RKO (cell line): ENCODE measurements at places on chromosomes 11 and 22.

DNA sequence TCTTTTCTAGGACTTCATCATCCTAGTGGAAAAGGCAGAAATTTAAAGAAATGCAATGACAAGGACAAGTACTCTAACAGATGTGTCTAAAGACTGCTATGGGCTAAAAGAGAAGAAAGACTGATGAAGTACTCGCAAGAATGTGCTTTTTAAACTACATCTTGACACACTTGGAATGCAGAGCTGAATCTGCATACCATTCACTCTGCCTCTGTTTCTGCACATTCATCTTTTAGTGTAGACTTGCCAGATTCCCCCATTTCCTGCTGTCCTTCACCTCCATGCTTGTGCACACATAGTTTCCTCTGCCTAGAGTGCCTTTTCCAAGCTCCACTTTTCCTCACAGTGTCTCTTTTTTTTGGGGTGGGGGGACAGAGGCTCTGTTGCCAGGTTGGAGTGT lies 239.0 kb upstream of the CCDC179 start:
- no peak for DNase-seq

GRCh38 chr22:19275513-19275912 lies 16.0 kb downstream of the CLTCL1 start:
- DNase-seq: no peak

GRCh38 chr22:20885557-20886323 lies 26.9 kb downstream of the SNAP29 start:
- DNase-seq: peak; percentile 74

- DNase-seq: no peak
These were observed 44.5 kb upstream of the PANX1 start for GRCh38 chr11:94084164-94084563.

DNA sequence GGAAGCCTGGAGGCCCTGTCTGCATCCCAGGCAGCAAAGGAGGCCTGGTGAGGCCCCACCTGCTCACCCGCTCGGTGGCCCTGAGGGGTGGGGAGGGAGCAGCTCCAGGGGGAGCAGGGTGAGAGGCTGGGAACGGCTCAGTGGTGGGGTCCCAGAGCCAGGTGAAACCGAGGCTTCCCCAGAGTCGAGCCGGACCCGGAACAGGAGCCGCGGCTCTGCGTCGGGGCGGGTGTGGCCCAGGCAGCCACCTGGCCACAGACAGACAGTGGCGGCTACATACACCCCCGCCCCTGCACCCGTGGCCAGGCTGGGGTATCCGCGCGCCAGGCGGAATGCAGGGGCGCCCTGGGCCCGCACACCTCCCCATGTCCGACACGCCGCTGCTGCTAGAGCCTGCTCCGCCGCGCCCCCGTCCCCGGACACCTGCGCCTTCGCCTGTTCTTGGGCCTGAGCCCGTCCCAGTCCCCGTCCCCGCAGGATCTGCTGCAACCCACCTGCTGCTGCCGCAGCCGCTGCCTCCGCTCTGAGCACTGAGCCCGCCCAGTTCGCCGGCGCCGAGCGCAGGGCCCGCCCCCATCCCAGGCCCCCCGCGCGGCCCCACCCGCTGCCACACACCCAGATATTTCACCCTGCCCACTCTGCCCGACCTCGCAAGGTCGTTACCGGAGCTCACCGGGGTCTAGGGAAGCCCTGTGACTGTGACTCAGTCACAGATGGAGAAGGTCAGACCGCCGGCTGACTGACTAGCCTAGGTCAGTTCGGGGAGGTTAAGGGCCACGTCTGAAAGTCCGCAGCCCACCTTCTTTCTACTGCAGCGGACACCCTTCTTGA lies at the start of gene SLC7A4:
Gene SLC7A4, minus strand, starts transcription at position 525 of the 831 bp plus-strand sequence. CDS start 749 bp downstream, outside the sequence.
- DNase-seq: no peak

DNA sequence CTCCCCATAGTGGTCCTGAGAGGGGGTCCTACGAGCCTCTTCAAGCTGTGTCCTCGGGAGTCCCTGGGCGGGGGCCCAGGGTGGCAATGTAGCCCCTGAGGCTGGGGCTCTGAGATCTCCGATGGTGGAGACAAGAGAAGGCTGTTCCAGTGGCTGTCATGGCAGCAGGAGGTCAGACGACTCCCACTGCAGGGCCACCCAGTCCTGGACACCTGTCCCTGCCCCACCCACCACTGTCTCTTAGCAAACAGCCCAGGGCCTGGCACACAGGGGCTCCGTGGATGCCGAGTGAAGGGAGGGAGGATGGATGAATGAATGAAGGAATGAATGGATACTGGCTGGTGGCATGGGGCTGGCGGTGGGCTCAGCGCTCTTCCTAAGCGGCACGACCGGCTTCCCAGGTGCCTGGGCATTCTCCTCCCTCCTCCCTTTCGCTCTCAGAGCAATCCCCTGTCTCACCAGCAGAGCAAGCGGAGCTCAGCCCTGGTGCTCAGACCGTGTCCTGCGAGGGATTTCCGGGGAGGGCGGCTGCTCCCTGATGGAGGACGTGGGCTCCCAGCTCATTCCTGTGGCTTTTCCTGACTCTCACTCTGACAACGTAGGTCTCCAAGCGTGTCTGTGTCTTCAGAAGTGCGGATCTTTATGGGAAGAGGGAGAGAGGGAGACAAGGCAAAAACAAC lies 1272.6 kb downstream of the BRD1 start:
- DNase-seq: no peak

DNA sequence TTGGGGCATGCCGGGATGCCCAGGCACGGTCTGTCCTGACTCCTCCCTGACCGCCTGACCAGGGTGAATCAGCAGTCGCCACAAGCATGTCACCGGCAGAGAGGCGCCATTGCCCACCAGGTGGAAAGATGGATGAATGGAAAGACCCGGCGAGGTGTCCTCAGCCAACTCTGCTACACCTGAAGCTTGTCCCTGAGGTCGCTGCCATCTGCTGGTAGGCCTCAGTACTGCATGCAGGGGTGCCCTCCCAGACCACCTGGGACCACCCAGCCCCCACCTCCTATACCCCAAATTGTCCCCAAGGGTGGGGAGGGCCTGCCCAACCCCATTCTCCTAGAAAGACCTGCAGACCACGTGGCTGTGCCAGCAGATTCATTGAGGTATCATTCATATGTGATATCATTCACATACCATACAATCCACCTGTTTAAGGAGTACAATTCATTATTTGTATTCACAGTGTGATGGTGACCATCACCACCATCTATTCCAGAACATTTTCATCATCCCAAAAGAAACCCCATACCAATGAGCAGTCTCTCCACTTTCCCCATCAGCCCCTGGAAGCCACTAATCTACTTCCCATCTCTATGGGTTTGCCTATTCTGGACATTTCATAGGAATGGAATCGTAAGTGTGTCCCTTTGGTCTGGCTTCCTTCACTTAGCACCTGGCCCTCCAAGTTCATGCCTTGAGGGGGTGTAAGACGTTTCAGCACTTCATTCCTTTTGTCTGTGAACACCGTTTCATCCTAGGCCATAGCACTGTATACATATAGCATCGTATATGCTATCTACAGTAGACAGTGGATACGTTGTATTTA lies 17.5 kb downstream of the FGF3 start:
- no peak for DNase-seq

- DNase-seq: no peak
These were observed 412.7 kb downstream of the ETS1 start for GRCh38 chr11:128174465-128175291.

- no peak for DNase-seq
These were observed 161.3 kb downstream of the MYO18B start for GRCh38 chr22:25903294-25903693.

DNA sequence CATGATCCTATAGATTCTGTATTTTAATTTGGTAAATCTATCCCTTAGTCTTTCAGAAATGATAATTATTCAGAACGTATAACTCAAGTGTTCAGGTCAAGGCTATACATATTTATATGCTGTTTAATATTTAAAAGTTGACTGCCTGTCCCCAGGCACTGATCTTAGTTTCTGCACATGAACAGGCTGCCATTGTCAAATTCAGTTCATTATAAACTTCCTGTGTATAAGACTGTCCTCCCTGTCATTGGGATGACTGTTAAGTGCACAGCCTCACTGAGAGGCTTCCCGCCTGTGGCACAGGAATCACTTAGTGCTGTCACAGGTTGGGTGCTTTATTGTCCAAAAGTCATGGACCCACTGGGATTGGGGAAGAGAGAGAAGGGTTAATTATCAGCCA lies 92.1 kb upstream of the TTC12 start:
- no peak for DNase-seq

DNA sequence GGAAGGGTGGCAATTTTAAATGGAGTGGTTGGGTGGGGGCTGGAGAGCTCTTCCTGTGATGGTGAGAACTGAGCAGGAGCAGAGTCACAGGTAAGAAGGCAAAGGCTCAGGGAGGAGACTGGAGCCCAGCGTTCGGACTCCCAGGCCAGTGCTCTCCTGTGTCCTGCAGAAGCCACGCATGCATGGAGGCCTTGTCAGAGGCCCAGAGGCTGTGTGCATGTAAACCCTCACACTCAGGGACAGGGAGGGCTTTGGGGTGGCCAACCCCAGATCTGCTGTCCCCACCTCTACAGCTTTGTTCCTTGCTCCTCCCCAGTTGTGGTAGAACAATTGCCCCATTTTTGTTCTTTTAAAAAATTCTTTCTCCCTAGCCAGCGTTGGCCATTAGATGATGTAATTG lies 130.4 kb upstream of the PARVA start:
- no peak for DNase-seq

DNA sequence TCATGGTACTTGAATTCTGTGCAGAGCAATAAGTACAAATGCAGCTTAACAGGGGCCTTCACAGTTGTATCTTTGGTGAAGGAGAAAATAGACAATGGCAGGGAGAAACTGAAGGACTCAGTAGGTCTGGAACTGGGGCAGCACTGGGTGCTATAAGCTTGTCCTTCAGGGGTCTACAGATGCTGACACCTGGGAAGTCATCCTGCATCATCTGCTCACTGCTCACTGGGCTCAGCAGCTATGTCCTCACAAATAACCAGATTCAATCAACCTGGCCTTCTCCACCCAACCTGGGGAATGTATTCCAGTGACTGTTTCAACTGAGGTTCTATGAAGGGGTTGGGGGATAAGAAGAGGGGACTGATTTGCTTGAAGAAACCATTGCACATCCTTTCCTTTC lies 117.0 kb downstream of the ZNF280B start:
- DNase-seq: no peak

DNA sequence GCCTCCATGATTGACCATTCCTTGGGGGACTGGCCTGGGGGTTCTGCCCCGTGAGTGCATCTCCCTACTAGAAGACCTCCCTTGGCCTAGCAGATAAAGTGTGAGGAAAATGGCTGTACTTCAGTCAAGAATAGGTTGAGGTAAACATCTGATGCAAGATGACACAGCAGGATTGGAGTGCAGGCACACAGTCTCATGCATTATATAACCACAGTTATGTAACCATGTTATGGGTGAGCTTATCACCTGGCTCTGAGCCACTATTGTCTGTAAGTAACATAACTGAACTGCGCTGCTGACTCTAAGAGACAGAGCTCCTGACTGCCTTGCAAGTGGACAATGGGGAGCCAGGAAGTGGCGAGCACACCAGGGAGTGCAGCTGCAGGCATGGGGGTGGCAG lies 378.7 kb upstream of the ANO5 start:
- DNase-seq: peak; percentile 26

- no peak for DNase-seq
These were observed 37.1 kb upstream of the CCDC89 start for GRCh38 chr11:85723088-85723487.

- no peak for DNase-seq
These were observed 42.7 kb downstream of the SLC1A2 start for GRCh38 chr11:35376613-35377012.

DNA sequence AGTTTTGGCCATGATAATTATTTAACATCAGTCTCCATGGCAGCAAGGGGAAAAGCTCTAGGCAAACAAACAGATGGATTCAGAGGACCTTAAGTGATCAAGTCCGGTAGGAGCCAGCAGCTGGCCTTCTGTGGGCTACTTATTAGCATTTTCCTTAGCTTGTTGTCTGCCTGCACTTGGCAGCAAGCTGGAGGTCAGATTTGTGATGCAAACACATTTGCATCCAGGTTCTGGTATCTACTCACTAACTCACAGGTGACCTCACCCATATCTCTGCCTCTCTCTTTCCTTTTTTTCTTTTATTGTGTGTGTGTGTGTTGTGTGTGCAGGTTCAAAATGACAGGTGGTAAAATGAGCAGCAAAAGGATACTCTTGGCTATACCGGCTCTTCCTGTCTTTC lies 32.3 kb downstream of the ARHGAP42 start:
- no peak for DNase-seq

DNA sequence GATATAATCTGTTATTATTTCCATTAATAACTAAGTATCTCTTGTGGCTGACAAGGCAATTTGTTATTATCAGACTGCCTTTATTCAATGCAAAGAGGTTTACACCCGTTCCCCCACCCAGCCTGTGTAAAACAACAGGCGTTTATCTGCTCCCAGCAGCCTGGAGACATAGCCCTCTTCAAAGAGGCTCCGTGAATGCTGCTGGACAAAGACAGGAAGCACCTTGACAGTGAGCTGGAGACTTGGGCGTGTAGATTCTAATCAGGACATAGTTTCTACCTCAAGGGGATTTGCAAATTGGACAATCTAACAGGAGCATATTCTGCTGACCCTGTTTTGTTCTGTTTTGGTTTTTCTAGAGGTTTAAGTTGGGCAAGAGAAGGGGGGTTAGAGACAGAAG lies 733.0 kb upstream of the KIRREL3 start:
- no peak for DNase-seq
